ENCODE measurements at places on chromosomes 16 and 17. TPM values are rescaled to one million over a fixed set of nuclear protein-coding genes. Genes with fewer than 3 reads are reported as not detected.
A peak's percentile ranks its signal among the peaks of the same experiment; 100 is the strongest.

DNA sequence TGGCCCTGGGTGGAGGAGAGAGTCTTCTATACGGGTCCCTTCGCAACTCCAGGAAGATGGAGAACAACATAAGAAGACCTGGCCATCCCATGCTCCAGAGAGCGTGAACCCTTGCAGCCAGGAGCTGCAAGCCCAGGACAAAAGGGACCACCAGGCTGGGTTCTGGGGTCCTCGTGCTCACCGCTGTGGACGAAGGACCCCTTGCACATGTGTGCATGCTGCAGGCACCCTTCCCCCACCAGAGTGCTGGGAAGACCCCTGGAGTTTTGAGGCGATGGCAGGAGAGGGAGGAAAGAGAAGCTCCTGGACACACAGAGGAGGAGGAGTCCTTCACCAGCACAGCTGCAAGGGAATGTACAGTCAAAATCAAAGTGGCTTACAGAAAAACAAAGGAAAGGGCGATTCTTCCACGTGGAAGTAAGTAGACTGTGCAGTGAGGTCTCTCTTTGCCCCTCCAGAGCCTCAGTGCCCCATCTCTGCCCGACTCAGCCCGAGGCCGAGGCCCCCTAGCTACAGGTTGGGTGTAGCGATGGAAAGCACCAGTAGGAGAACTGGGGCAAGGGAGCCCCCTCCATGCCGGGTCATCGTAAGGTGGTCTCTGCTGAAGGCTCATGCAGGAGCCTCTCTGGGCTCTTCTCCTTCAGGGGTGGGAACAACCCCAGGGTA lies 51.3 kb downstream of the PIMREG start:
- no peaks in the 10 kb centered on the region for H3K36me3 ChIP-seq
- no peak for DNase-seq
- H3K4me3 ChIP-seq = no peak overlapping the region
- H3K27ac ChIP-seq = no peak overlapping the region
- H3K4me1 ChIP-seq = no peaks in the 10 kb centered on the region

DNA sequence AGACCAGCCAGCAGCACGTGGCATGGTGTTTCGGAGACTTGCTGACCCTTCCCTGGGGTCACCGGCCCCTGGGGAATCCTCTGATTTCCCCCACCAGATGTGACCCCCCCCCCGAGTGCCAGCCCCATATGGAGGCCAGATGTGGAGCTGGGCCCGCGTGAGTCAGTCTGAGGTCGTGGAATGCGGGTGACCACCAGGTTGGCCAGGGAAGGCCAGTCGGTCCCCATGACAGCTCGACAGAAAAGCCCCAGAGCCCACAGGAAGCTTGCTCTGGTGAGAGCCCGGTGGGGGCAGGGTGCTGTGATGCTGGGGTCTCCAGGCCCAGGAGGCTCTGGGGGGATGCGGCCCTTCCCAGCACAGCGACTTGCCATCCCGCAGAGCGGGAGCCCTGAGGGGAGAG lies 209.0 kb downstream of the NTN1 start:
- H3K36me3 ChIP-seq = no peaks in the 10 kb centered on the region
- H3K4me1 ChIP-seq = no peaks in the 10 kb centered on the region
- peak; percentile 11 for DNase-seq
- no peak overlapping the region for H3K4me3 ChIP-seq

DNA sequence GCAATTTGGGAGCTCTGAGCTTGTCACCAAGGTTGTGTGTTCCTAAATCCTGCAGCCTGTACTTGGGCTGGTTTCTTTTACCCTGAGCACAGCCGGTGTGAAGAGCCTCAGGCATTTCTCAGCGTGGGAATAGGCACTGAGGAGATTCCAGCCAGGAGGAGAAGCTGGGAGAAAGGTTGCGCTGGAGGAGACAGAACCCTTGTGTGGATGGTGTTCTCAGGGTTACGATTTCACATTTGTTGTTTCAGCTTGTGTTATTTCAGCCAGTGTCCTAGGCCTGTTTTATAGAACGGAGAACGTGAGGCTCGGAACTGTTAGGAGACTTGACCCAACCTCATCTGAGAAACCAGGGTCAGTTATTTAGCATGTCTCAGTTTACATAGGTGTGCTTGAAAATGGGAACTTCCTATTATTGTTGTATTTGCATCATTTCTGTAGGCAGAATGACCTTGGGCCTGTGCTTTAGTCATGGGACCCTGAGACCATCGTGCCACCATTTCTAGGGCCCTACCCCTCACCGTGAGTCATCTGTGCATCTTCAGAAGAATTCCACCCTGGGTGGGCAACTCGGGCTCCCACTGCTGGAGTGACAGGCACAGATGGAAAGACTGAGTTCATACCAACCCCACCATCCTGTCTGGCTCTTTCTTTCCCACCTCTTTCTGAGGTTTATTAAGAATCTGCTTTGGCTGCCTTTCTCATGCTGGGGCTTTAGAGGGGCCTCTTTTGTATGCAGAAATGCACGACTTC lies 134.9 kb downstream of the MSI2 start:
- H3K36me3 ChIP-seq = no peaks in the 10 kb centered on the region
- no peak overlapping the region for H3K27ac ChIP-seq
- no peaks in the 10 kb centered on the region for H3K27me3 ChIP-seq

DNA sequence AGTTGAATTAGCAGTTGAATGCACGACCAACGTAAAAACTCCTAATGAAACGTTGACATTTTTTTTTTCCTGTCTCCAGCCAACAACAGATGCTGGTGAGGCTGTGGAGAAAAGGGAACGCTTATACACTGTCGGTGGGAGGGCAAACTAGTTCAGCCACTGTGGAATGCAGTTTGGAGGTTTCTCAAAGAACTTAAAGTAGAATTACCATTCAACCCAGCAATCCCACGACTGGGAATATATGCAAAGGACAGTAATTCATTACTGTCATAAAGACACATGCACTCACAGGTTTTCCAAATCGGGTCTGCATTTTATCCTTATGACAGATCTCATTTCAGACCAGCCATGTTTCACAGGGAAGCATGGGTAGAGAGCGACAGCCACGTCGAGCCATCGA lies 3.5 kb upstream of the WFDC1 start:
- DNase-seq = no peak
- no peak overlapping the region for H3K27ac ChIP-seq
- H3K4me3 ChIP-seq = no peak overlapping the region
- H3K4me1 ChIP-seq = no peaks in the 10 kb centered on the region
- no peaks in the 10 kb centered on the region for H3K36me3 ChIP-seq

DNA sequence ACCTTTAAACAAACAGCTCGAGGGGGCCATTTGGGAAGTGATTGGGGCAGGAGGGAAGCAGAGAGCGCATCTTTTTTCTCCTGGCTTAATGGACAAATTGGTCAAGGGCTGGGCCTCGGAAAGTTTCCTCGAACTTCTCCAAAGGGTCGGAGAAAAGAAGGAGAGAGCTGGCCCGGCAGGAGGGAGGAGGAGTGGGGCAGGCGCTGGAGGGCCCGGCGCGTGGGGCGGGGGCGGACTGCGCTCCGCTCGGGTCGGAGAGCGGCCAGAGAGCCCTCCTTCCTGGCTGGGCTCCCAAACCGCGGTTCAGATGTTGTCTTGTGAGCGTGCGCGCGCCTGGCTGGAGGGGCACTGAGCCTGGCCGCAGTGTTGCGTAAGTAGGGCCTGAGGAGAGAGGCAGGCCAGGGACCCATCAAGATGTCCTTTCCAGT lies 1.2 kb downstream of the MMP2 start:
- H3K27me3 ChIP-seq = no peaks in the 10 kb centered on the region
- H3K36me3 ChIP-seq = no peaks in the 10 kb centered on the region
- no peak overlapping the region for H3K27ac ChIP-seq
- H3K4me1 ChIP-seq = no peaks in the 10 kb centered on the region
- DNase-seq = peak; percentile 39

DNA sequence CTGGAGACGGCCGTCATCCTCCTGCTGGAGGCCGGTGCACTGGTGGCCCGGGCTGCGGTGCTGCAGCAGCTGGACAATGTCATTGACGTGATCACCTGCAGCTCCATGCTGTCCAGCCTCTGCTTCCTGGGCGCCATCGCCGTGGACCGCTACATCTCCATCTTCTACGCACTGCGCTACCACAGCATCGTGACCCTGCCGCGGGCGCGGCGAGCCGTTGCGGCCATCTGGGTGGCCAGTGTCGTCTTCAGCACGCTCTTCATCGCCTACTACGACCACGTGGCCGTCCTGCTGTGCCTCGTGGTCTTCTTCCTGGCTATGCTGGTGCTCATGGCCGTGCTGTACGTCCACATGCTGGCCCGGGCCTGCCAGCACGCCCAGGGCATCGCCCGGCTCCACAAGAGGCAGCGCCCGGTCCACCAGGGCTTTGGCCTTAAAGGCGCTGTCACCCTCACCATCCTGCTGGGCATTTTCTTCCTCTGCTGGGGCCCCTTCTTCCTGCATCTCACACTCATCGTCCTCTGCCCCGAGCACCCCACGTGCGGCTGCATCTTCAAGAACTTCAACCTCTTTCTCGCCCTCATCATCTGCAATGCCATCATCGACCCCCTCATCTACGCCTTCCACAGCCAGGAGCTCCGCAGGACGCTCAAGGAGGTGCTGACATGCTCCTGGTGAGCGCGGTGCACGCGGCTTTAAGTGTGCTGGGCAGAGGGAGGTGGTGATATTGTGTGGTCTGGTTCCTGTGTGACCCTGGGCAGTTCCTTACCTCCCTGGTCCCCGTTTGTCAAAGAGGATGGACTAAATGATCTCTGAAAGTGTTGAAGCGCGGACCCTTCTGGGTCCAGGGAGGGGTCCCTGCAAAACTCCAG lies 1.1 kb downstream of the MC1R start:
- H3K4me1 ChIP-seq = no peaks in the 10 kb centered on the region
- no peak overlapping the region for H3K4me3 ChIP-seq

Gene FKBP10
- 5.1 TPM for total RNA-seq

DNA sequence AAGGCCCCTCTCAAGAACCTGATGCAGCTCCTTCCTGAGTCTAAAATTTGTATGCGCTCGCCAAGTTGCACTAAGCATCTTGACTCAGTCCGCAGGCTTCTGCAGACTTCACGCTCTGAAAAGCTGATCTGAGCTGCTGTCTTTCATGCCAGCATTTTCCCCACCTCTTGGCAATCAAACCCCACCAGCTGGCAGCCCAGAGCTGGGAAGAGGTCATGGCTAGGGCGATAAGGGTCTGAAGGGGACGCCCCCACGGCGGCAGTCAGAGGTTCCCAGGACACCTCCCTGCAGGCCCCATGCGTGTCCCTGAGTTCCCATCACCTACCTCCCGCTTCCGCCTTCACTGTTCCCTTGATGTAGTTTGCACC lies 5.1 kb upstream of the UNC13D start:
- DNase-seq = no peak
- no peak overlapping the region for H3K4me3 ChIP-seq
- peaks cover 3% of the 10 kb centered on the region for H3K4me1 ChIP-seq

DNA sequence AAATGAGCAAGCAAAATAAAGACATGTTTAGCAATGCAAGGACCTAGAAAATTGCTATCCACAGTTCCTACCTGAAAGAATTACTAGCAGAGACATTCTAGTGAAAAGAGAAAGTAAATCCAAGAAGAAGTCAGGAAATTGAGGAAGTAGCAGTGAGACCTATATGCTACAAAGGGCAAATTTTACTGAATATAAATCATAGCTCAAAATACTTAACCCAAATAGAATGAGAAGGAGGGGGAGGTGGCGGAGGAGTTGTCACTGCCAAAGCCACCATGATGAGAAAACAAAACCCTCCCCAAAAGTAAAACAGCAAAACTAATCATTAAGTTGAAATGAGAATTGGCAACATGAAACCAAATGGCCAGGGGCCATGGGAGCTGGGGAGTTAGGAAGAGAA lies 39.3 kb downstream of the PITPNM3 start:
- H3K4me3 ChIP-seq = no peak overlapping the region
- H3K27ac ChIP-seq = no peak overlapping the region
- DNase-seq = no peak
- no peaks in the 10 kb centered on the region for H3K4me1 ChIP-seq
- no peaks in the 10 kb centered on the region for H3K36me3 ChIP-seq

DNA sequence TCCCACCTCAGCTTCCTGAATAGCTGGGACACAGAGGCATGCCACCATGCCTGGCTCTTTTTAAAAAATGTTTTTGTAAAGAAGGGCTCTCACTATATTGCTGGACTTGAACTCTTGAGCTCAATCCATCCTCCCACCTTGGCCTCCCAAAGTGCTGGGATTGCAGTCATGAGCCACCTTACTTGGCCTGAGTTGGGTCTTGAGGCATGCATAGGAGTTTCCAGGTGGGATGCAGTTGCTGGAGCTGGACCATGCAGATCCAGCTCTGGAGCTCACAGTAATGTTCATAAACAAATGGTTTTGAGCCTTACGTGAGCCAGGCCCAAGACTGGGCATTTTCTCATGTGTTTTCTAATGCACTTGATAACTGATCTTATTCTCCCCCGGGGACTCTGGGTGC lies 22.9 kb downstream of the RBFOX3 start:
- no peaks in the 10 kb centered on the region for H3K36me3 ChIP-seq
- H3K27ac ChIP-seq = no peak overlapping the region
- H3K4me1 ChIP-seq = no peaks in the 10 kb centered on the region
- no peaks in the 10 kb centered on the region for H3K27me3 ChIP-seq
- DNase-seq = no peak
- no peak overlapping the region for H3K4me3 ChIP-seq

Gene NLRC3
- 0.55 TPM for total RNA-seq

DNA sequence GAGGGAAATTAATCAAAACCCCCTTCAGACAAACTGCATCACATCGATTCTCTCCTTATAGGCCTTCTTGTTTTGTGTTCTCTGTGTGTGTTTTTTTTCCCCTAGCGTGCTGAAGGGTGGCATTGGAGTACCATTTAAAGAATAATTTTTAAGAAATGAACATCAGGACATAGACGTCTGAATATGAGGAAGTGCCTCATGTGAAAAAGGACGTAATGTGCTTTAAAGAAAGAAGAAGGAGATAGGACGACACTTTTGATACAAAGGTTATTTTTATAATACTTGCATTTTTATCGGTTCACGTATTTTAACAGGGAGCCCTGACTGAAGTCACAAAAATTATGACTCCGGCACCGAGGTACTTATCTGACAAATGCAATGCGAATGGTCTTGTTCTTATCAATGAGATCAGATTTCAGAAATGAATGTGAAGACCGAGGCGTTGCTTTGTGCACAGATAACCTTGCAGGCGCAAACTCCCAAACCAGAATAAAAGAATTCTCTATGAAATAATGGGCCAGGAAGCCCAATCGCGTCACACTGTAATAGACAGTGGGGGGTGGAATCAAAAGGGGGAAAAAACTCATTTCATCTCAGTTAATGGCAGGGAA lies 606.3 kb downstream of the MAF start:
- H3K4me1 ChIP-seq = no peaks in the 10 kb centered on the region
- H3K27ac ChIP-seq = no peak overlapping the region
- no peaks in the 10 kb centered on the region for H3K36me3 ChIP-seq
